ENCODE measurements at places on chromosomes 4 and X.

DNA sequence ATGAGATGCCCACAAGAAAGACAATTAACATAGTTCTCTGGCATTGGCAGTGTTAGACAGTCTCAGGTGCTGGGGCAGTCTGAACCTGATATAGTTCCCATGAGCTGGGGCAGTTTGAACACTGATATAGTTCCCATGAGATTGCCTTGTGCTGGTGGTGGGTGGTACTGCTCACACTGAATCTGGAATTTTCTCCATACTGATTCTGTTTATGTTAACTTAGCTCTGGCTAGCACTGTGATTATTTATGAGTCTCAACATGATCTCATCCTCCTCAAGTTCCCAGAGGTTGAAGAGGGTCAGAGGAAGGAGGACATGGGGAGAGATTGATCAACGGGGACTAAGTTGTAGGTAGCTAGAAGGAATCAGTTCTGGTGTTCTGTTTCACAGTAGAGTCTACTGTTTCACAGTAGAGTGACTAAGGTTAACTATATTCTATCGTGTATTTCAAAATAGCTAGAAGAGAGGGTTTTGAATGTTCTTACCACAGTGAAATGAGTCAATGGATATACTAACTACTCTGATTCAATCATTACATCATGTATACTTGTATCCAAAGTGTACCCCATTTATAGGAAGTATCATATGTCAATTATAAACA is 379.9 kb downstream of the ADAM29 start:
- DNase-seq = no peak

GRCh38 chrX:41457613-41458192 is 10.6 kb downstream of the NYX start:
- DNase-seq = no peak

- DNase-seq = no peak
Observed at GRCh38 chr4:6231663-6232165, 31.4 kb upstream of the JAKMIP1 start.

DNA sequence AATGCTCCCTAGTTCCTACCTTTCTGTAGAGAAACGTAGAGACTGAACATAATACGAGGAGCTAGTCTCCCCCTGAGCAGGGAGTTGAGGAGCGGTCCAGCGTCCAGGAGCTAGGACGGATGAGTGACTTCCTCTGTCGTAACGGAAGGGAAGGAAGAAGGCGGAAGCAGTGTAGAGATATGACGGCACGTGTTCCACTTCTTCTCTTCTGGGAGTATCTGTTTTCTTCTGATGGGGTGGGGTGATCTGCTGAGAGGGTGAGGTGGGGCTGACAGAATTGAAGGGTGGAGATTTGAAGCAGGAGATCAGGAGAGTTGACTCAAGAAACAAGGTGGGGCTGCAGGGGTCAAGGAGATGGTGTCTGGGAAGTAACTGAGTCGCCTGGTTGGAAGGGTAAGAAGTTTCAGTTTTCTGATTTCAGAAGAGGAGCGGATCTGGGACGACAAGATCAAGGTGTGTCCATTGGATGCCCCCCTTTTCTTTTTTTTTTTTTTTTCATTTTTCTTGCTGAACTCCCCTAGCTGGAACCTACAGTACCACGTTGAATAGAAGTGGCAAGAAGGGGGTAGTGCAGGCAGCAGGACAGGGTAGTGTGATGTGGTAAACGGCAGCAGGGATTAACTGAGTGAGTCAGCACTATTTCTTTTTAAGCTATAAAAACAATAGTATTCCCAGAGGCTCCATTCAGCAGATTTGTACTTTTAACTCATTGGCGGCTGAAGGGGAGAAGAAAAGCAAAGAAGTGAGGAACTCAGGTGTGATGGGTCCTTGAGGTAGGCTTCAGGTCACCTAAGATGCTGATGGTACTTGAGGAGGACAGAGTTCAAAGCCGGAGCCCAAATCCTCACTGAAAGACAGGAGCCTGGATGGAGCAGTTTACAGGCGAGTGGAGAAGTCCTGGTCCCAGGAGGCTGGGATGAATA is 50.8 kb upstream of the SETD7 start:
- no peak for DNase-seq

DNA sequence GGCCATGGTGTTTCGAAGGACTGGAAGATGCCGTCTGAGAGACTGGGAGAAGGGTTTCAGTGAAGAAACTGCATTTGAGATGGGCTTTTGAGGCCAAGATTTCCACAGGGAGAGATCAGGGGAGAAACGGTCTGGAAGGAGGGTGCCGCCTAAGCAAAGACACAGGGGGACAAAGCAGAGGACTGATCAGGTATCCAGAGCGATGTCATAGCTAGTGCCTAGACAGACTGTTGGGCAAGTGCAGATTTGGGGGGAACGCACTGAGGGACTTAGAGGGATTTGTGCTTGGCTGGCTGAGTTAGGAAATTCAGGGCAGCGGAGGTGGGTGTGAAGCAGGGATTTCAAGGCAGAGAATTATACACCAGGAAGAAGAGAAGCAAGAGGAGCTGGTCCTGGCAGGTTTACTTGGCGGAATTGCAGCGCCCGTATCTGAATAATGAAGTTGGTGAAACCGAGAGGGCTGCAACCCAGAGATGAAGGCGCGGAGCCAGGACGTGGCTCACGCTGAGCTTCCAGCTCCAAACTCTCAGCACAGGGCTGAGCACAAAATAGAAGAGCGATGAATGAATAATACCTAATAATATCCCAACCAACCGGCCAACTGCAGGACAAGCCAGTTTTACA is 106.9 kb downstream of the MAML3 start:
- DNase-seq = no peak

DNA sequence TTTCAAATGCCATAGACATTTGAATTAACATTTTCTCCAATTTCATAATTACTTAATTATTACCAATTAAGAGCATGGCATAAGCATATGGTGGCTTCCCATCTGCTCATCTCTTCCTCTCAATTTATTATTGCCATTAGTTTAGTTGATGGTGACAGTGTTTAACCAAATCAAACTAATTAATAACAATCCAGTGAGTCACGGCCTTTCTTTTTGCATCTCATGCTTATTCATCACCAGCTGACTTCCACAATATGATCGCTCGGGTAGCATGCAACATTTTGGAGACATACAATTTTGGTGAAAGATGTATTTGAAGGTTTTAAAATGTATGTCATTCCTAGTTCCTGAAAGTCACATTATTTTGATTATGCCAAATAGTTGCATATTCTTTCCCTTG is 172.8 kb upstream of the TACR3 start:
- DNase-seq = no peak

GRCh38 chr4:119038116-119038841 is 97.4 kb upstream of the MYOZ2 start:
- no peak for DNase-seq

DNA sequence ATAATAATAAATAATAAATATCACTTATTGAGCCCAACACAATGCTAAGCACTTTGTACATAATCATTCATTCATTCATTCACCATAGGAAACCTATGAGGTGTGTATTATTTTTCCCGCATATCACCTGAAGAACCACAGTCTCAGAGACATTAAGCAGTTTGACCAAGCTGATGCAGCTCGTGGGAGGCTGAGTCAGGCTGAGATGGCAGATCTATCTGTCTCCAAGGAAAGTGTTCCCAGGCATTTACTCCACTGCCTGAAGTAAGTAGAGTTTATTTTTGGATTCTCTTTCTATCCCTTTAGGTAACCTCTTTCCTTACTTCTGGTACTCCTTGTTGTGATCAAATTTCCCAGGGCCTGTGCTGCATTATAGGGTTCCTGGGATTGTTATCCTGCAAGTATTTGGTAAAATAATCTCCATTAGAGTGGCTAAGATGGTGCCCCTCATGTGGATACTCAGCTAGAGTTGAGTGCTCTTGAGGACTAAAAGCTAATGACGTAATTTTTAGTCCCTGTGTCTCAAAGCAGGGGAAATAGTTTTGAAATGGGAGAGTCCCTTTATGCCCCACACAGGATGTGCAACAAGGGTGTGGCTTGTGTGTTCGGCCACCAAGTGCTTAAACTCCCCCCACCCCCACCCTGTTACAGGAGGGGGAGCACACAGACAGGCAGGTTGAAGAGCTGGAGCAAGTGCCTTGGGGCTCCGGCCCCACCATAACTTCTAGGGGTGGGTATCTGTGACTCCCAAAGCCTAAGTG is 467.0 kb downstream of the STIM2 start:
- no peak for DNase-seq

DNA sequence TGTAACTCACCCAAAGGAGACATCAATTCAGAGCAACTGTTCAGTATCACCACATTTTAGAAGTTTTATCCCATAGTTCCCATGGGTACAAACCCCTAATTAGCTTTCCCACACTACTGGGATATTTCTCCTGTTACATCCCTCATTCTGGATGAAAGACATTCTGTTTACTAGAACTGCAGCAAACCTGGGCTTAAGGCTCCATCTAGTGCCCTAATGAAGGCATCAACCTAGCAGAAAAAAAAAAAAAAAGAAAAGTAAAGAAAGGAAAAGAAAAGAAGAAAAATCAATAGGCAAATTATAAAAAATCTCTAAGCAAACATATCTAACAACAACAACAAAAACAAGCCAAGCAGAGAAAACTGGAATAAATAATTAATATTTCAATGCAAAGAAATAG is 133.7 kb upstream of the CPXCR1 start:
- DNase-seq = no peak

GRCh38 chr4:42262701-42263490 is 110.4 kb upstream of the BEND4 start:
- DNase-seq = no peak
